Hematopoietic multipotent progenitor cell treated with erythropoietin and hydrocortisone succinate and interleukin-3 and kit ligand, for 17 days (in vitro differentiated cells): ENCODE measurements at places on chromosomes 7 and 10.

DNA sequence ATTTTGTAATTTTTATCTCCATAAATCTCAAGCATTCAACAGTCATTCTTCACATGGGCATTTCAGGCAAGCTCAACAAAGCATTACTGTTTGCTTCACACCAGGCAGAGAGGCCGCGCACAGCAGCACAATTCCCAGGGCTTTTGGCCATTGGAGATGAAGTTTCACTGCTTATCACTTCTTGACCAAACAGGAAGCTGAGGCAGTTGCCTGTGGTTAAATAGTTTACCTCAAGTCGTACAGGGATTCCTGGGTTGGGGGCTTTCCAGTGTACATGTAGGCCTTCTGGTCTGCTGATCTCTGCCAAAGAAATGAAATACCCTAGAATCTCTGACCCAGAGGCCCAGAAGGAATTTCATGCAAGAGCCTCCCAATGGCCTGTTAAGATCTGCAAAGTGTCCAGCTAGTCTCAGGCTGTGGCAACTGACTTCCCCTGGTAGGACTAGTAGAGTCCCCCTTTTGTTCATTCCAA, 11.2 kb upstream of the PRDX3 start:
- no peak for DNase-seq

DNA sequence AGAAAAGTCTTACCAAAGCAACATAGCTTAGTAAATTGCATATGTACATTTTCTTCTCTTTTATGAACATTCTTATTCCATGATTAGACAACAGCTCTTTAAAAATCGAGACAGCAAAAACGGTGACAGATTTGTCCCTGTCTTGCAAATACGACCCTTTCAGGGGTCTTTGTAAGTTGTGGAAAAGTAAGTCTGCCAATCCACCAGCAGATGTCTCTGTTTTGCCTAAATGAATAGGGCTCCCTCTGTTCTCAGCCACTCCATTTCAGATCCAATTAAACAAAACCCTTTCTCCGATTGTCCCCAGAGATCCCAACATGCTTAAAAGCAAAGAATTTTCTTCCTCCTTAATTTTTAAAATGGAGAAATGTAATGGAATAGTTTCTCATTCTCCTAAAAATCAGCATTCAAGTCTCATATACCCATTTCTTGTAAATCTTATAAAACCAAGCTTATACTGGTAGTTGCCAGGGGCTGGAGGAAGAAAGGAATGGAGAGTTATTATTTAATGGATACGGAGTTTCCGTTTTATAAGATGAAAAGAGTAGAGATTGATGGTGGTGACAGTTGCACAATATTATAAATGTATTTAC, 61.0 kb upstream of the NFE2L3 start:
- DNase-seq, result peak; percentile 51

- no peak for DNase-seq
Observed at GRCh38 chr7:131031099-131031868, 296.4 kb upstream of the MKLN1 start.

DNA sequence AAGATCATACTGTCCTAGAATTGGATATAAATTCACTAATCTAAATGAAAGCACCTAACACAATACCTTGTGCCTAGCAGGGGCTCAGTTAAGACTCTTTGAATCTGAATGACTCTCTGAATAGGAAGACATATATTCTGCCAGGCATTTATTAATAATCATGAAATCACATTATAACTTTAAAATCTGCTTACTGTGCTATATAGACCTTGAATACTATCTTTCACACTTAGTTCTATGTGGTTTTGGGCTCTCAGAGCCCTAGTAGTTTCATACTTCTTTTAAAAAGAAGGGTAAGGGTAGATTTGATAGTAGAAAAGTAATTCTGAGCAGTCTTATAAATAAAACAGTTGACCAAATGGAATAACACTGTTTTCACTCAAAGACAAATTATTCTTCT, 10.2 kb downstream of the UBN2 start:
- DNase-seq, result no peak

GRCh38 chr10:127552446-127552845, 3.3 kb downstream of the NPS start:
- DNase-seq, result no peak

DNA sequence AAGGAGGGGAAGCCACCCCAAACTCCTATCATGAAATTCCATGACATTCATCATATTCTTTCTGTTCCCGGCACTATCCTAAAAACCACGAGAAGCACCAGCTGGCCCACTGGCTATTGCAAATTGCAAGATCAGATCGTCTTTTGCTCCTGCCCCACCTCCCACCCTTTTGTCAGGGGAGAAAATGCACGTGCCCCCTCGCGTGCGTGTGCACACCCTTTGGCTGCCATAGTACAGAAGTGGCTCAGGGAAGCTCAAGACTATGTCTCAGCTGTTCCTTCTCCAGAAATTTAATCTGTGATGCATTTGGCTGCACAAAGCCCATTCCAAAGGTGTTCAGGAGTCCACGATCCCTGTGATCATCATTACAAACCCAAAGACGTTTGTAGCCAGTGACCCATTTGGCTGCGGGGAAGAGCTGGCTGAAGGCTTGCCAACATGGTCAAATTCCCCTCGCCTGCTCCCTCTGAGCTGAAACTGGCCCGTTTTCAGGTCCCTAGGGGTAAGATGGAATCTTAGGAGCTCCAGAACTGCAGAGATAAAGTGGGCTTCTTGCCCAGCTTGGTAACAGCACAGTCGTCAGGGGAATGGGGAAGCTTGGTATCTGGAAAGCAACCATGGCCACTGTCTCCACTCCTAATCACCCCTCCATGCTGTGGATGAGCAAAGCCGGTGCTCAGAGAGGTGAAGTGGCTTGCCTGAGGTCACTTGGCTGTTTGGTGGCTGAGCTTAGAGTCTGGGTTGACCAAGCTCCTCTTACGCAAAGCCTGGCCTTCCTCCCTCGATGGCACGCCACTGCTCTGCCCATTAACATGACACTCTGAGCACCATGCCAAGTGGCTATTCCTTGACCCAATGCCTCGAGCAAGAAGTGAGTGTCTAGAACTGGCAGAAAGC, 155.4 kb downstream of the NEURL1 start:
- no peak for DNase-seq

GRCh38 chr7:20861468-20861867, 74.8 kb upstream of the SP8 start:
- DNase-seq, result no peak

GRCh38 chr7:157389951-157390730, 53.3 kb downstream of the DNAJB6 start:
- no peak for DNase-seq

GRCh38 chr7:44063894-44064651, 1.3 kb downstream of the PGAM2 start:
- no peak for DNase-seq

GRCh38 chr10:34150103-34150502, 665.0 kb downstream of the PARD3 start:
- no peak for DNase-seq

DNA sequence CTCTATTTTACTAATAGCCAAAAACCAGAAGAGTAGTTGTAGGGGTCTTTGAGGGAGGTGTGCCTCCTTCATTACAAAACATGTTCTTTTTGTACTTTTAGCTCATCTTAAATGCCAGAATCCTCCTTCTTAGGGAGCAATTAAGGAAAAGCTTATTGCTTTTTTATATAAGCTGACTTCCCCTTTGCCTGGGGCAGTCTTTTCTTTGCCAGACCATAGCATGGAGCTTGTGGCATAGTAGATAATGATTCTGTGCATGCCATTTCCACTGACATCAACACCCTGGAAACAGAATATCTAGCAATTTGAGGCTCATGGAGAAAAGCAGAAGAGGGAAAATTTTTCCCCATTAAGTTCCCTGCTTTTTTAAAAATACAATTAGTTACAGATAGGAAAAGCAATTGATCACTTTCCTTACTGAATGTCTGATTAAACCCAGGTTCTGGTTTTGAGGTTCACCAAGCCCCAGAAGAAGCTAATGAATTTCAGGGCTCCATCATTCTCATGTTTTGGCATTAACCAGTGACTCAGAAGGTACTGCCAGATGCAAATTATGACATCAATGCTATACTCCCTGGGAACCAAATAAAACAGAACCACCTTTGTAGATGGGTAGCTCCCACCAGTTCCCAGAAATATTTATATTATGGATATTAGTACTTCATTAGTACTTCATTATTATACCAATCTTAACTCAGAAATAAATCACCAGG, 410.6 kb downstream of the KCNMA1 start:
- no peak for DNase-seq

- DNase-seq, result no peak
Observed at GRCh38 chr10:69453795-69454194, 2.5 kb downstream of the TSPAN15 start.

DNA sequence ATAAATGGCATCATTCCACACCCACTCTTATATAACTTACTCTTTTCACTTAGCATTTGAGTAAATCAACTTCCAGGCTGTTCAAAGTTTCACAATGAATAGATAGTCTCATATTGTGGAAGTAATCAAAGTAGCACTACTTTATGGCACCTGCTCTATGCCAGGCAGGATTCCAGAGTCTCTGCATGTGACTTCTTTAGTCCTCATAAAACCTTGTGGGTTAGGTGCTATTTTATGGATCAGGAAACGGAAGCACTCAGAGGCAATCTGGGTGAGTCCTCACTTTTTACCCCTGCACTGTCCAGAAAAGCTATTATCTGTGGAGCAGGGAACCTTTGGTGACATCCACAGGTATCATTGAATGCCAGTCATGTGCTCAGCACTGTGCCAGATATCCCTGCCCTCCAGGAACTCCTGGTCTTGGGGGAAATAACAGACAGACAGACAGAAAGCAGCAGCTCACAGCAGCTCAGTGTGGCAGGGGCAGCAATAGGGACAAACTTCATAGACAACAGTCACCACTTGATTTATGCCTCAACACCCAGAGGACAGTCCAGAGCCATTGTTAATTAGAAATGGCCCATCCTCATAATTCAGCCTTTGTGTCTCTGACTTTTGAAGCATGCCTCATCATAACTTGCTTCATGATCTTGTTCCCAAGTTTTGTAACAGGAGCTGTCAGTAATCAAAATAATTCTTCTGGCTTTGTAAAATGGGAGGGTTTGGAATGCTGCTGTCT, 160.6 kb downstream of the SEC23IP start:
- DNase-seq, result no peak

- DNase-seq, result no peak
Observed at GRCh38 chr7:152366662-152367061, 69.1 kb downstream of the KMT2C start.

DNA sequence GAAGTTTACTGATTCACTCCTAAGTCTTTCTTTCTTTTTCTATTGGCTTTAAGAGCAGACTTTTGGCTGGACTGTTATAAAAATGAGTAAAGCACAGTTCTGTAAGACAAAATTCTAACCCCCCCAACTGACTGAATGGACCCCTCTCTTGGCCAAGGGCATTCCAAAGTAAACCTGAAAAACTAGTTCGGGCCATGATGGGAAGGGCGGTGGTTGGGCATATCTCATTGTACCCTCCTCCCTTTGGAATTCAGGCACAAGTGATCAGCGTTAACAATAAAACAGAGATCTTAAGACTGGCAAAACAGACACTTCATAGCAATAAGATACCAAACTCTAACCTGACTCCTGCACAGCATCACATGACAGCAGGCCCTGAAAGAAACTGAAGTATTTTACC, 6.1 kb upstream of the KIF20B start:
- DNase-seq, result no peak

DNA sequence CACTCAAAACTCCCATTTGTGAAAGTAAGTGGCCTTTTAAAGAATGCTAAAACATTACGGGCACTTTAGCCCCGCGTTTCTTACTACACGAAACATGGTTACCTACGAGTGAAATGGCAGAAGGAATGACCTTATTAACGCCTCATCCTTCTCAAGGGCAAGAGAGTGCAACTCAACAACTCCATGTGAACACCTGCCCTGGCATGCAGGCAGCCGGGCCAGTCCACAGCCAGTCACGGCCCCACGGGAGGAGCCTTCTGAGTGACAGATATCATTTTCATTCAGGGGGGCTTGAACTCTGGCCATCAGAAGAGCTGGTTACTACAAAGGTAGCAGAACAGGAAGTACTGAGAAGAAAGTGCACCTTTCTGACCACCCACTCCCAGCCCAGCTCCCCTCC, 236.1 kb downstream of the PTPRN2 start:
- DNase-seq, result no peak

- no peak for DNase-seq
Observed at GRCh38 chr10:61039868-61040267, 95.9 kb upstream of the RHOBTB1 start.

- no peak for DNase-seq
Observed at GRCh38 chr7:114860206-114860605, 61.7 kb upstream of the MDFIC start.

DNA sequence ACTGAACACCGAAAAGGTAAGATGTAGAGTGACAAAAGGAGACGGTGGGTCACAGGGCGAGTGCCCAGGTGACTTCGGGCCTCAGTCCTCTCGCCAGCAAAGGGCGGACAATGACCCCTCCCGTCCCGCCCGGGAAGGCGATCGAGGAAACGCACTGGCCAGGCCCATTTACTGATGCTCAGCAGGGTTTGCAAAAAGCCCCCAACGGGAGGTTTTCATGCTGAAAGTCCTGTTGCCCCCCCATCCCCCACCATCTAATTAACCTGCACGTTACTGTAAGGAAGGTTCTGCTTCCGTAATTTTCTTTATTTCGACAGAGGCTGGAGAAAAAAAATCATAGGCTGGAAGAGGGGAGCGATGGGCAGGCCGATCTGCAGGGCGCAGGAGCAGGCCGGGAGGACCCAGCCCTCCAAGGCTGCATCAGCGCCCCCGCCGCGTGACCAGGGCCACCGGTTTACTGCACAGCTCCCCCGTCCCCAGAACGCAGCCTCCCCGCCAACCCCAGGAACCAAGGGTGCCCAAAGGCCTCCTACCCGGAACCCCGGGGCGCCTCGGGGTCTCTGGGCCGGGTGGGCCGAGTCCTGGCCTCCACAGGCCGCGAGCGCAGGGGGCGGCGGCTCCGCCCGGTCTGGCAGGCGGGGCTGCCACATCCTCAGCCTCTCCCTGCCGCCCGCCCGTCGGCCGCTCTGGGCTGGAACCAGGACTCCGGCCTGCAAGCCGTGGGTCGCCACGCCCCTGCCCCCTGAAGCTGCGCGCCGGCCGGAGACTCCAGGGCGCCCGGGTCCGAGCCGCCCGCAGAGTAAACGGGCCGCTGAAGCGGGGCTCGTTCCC, 613 bp downstream of the OAT start:
- peak; percentile 74 for DNase-seq

DNA sequence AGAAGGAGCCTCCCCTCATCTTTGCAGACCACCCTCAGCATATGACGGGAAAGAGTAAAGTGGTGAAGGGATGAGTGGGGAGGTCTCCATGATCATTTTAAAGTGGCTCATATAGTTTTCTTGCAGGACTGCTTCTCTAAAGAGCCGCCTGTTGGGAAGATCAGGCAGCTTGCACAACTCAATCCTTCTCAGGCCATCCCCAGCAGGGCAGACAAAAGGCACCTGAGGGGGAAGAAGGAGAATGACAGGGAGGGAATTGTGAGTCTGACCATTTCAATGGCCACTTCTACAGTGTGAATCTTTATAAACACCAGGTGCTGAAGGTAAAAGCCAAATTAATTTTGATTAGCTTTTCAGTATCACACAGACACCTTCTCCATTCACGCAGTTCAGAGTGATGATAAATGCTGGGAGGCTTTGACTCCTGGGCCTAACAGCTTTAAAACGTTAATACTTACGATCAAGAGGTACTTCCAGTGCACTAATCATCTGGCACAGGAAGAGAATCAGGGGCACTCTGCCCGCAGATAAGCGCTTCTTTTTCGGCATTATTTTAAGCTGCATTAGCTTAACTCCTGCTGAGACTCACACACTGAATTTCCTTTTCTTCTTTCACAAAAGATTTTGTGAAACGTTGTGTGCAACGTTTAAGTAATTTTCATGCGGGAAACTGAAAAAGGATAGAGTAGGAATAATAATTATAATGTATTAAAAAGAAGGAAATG, 109.5 kb upstream of the LAMB4 start:
- no peak for DNase-seq
